Heart left ventricle (tissue), 16 donors: ENCODE measurements at places on chromosomes 11 and 22.

GRCh38 chr11:9574622-9575259 lies 1.3 kb downstream of the WEE1 start:
- peak; percentile 40 for DNase-seq

GRCh38 chr11:112753706-112754105 lies 207.5 kb upstream of the NCAM1 start:
- DNase-seq = no peak

DNA sequence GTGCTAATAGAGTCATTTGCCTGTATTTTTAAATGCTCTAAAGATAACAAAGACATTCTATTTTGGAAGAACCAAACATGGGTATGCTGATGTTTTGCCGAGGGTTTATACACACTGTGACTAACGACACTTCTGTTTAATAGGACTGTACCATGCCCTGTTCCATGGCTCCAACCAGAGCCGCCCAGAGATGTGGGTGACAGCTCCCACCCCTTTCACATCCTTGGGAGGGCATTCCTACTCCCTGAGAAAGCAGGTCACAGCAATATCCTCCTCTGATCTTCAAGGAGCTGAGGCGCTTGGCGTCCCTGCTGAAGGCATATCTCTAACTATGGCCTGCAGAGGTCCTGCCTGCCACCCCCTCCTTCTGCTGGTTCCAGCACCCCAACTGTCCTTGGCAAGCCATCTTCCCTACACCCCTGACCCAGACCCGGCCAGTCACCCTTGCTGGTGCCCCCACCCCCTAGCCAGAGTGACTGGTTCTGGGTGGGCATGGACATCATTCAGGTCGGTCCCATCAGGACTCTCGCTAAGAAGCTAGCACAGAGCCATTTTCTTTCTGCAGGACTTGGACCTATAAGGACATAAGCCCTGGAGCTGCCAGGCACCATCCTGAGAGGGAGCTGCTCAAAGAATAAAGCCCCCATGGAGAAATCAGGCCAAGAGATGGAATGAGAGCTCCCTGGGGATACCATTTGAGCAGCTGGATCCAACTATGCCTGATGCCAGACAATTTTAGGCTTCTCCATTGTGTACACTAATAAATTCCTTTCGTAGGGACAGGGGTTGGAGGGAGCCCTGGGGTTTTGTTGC lies 381.3 kb downstream of the CTTN start:
- DNase-seq = no peak

DNA sequence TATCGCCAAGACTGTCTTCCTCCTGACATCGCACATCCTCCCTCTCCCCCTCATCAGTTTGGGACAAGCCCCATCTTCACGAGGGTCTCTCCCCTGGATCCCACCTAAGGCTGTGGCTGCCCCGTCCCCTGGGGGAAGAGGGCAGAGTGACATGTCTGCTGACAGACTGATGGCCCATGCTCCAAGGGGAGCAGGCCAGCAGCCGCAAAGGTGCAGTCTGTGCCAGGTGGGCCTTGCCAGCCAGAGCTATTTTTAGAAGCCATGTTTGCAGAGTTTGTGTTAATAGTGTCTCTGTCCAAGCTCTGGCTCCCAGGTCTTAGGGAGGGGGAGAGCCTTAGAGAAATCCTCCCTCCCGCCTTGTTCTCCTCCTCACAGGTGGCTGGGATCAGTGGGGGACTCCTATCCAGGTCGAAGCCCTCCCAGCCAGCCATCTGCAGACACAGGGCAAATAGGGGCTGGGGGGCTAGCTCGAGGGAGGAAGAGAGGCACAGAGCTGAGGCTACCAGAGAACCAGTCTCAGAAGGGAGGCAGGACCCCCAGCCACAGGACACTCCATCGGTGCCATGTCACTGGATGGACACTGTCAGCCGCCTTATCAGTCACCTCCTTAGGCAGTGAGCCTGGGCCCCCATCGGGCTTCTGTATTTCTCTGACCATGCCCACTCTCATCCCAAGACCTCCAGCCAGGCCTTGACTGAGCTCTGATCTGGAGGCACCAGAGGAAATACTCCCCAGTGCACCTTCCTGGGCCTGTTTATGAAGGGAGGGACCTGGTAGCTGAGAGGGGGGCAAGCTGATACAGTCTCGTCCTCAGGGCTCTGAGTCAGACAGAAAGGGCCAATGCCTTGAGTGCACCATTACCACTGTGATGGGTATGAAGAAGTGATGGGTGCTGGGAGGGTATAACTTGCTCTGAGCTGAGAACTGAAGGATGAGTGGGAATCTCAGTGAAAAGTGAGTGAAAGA lies 49.3 kb downstream of the CHRDL2 start:
- DNase-seq = peak; percentile 79

- no peak for DNase-seq
Measured at GRCh38 chr11:129374993-129375750, 476 bp upstream of the BARX2 start.

DNA sequence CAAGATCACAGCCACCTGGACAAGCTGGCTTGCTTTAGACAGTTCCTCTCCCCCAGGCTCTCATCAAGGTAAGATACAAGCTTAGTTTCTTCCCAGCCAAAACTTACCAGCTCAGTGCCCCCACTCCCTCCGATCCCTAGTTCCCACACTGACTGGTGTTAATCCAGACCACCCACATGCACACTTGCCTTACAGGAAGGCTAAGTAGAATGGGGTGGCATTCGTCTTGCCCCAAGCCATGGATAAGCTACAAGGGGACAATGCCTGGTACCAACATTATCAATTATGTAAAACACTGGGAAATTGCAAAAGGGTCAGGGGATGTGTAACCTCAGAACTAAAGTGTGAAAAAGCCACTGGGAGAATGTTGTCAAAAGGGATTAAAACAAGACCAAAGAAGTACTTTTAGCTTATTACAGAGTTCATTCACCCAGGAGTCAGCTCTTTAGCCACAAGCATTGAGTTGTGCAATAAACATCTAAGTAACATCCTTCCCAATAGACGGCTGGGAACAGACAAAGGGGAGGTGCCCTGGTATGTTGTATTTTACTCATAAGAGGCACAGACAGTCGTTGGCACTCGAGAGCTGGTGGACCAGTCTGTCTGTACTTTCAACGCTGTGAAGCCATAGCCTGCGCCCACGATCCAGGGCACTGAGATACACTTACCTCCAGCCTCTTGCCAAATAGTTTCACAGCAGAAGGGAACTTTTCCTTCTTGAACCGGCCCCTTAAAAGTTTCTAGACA lies 1.1 kb downstream of the DHCR7 start:
- DNase-seq = no peak

GRCh38 chr22:39133871-39134270 lies 18.6 kb downstream of the CBX7 start:
- DNase-seq = no peak

DNA sequence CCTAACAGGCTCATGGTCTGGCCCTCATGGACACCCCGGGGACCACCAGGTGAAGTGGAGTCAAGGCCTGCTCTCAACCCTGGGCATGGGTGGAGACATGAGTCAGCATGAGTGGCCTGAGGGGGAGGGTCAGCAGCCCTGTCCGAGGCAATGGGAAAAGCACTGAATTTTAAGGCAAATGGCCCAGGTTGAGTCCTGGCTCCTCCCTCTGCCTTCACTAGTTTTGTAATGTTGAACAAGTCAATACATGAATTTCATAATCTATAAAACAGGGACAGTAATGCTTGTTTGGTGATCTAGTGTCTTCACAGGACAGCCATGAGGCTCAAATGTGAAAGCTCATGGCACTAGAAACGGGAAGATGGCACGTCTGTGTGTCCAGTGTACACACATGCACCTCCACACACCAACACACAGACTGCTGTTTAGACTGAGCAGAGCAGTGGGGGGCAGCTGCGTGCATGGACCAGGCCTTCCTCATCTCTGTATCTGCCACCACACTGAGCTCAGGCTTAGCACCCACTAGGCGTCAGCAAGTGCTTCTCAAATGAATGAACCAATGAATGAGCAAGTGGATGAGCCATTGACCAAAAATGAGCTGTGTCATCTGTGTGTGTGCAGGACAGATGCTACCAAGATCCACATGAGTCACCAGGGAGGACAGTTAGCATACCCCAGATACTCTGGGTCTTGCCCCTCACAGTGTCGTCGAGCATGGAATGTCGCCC lies 63.4 kb downstream of the NRXN2 start:
- no peak for DNase-seq

- DNase-seq = no peak
Measured at GRCh38 chr11:27699926-27700350, 317 bp downstream of the BDNF start.

- no peak for DNase-seq
Measured at GRCh38 chr22:31790240-31790639, 36.4 kb downstream of the DEPDC5 start.

DNA sequence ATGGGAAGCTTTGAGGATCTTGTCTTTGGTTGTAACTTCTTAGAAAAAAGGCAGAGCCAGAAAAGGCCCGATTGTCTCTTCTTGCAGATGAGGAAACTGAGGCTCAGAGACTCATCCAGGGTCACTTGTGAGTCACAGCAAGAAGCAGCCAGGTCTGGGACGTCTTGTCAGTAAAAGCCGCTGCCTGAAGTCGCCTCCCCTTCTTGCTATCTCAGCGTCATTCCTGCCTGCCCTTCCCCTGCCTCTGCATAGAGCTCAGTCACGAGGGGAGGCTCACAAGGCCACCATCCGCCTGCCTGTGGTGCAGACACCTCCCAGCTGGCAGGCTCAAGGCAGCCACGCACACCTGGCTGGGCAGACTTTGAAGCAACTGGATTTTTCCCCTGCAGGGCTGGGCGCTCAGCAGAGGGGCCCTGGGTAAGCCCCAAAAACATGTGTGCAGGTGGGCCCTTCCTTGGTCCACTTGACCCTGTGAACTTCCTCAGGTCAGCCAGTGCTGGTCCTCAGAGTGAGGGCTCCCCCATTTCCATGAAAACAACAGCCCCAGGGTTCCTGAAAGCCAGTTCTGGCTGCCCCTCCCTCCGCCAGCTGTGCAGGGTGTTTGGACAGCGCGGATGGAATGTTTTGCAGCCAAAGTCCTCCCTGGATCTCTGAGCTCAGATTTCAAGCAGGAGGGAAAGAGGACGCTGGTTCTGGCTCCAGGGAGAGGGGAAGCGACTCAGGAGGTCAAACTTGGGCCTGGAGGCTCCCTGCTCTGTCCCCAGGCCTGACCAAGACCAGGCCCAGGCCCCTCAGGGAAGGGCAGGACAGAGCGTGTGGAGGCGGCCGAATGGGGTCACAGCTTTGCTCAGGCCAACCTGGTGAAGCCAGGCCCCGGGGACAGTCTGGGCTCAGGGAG lies 6.0 kb upstream of the RAB3IL1 start:
- peak; percentile 87 for DNase-seq

DNA sequence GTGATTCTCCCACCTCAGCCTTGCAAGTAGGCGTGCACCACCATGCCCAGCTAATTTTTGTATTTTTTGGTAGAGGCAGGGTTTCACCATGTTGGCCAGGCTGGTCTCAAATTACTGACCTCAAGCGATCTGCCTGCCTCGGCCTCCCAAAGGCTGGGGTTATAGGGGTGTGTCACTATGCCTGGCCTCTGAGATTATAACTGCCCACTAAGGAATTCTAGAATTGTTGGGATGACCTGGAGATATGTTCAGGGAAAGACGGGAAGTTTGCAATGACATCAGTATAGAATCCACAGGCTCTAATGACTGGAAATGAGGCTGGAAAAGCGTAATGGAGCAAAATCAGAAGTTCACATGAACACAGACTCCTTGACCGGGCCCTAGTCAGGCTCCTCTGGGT lies 62.2 kb downstream of the CLMP start:
- DNase-seq = no peak

DNA sequence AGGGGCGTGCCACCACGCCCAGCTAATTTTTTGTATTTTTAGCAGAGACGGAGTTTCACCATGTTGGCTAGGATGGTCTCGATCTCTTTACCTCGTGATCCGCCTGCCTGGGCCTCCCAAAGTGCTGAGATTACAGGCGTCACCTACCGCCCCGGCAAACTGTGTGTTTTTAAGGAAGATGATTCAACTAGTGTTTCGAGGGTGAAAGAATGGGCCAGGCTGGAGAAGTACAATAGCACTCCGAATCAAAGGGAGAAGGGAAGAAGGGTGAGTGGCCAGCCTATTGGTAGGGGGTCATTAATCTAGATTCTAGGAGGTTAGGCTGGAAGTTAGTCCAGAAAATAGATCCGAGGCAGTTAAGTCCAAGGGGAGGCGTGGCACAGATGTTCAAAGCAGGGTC lies 2.9 kb upstream of the CECR2 start:
- no peak for DNase-seq

GRCh38 chr22:50011447-50012210 lies 936 bp downstream of the IL17REL start:
- DNase-seq = no peak

DNA sequence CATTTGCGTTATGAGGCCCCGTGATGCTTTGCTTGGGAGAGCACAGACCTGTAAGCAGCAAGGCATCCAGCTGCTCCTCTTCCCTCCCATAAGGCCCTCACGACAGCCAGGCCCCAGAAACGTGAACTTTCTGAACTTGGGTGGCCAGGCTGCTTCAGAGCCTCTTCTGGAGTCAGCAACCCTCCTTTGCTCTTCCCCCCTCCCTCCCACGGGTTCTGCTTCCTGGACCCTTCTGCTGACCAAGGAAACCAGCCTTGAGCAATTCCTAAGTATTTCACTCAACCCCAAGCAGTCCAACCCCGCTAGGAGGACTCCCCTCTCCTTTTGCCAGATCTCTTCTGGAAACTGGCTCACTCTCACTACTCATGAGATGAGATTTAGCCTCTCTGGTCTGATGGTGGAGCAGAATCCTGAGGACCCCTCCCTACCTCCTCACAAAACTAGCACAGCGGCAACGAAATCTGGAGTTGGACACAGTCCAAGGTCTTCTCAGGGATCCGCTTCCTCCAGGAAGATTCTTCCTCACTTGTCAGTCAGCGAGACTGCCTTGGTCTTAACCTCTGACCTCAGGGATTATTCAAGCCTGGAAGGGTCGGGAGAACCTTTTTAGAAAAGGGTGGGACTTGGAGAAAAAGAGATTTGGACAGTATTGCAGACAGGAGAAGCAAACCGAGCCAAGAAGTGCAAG lies 86.2 kb downstream of the UBASH3B start:
- DNase-seq = no peak

GRCh38 chr11:16040151-16040550 lies 316.2 kb downstream of the SOX6 start:
- DNase-seq = no peak

DNA sequence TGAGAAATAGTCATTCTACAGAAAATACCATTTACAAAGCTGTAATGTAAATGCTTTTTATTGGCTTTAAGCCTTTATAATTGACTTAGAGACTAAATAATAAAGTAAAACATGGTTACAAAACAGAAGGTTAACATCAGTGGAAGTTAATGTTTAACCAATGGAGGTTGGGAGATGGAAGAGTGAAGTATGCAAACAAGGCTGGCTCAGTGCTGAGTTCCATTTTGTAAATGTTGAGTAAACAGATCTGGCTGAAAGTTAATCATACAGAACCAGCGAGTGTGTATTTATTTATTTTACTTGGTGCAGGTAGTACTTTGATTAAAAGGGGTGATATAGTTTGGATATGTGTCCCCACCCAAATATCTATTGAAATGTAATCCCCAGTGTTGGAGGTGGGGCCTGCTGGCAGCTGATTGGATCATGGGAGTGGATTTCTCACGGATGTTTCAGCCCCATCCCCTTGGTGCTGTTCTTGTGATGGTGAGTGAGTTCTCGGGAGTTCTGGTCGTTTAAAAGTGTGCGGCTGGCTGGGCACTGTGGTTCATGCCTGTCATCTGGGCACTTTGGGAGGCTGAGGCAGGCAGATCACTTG lies 827.4 kb downstream of the OPCML start:
- DNase-seq = no peak
